COR-L47 (cell line): ENCODE measurements at places on chromosomes 3 and 15.
A peak's percentile ranks its signal among the peaks of the same experiment; 100 is the strongest.

DNA sequence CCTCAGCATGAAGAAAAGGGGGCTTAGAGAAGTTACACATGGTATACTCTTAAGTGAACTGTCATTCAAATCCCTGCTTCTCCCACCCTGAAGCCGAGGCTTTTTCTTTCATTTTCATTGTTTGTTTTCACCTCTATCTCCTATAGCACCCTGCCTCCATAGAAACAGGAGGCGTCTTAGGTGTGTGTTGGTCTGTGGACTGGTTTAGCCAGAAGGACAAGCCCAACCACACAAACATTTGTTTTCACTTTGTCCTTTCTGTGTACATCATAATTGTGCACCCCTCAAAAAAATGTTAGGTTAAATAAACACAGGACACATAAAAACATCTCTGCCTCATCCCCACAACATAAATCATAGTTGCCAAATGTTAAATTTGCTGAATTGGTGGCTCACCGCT, 73.3 kb upstream of the UBE2E2 start:
- DNase-seq, result peak; percentile 20

- DNase-seq, result no peak
These were observed 378.7 kb downstream of the MCTP2 start for GRCh38 chr15:94610069-94610468.

DNA sequence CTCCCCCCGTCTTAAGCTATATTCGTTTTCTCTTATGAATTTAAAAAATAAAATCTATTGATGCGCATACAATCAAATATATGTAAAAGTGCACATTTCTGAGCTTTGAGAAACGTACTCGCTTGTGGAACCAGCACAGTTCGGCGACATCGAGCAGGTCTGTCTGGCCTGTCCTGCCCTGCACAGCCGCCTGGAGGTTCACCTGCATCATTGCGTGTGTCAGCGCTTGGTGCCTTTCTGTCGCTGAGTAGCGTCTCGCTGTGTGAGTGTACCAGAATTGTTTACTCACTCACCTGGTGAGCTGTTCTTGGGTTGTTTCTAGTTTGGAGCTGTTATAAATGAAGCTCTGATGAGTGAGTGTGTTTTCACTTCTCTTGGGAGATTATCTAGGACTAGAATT, 104.0 kb downstream of the VGLL4 start:
- peak; percentile 69 for DNase-seq

- peak; percentile 52 for DNase-seq
These were observed 750 bp downstream of the PODXL2 start for GRCh38 chr3:127629467-127630403.

- no peak for DNase-seq
These were observed 1125.8 kb downstream of the SI start for GRCh38 chr3:163952499-163952898.

GRCh38 chr15:61186905-61187741, 42.0 kb downstream of the RORA start:
- DNase-seq, result no peak

DNA sequence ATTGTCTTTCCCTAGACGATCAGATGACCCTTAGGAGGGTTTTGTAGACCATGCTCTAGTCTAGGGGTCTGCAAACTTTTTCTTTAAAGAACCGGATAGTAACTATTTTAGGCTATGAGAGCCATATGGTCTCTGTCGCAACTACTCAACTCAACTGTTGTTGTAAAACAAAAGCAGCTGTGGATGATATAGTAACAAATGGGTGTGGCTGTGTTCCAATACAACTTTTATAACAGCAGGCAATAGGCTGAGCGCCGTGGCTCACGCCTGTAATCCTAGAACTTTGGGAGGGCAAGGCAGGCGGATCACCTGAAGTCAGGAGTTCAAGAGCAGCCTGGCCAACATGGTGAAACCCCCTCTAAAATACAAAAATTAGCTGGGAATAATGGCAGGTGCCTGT, 6.1 kb upstream of the CMTM6 start:
- DNase-seq, result no peak

- no peak for DNase-seq
These were observed 483.2 kb downstream of the RBMS3 start for GRCh38 chr3:29764041-29764440.

DNA sequence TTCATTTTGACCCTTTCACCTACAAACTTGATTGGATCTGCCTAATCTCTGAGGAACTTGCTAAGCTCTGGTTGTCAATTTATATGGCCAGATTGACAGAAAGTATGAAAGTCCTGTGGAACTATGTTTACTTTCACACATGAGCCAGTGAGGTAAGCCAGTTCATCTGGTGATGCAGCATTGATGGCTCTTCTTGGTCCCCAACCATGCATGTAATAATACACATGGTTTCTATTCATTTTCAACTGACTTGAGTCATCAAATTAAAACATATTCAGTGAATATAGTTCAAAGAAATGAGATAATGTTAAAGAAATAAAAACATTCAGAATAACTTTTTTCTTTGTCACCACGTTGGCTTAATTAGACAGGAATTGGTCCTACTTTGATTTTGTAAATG, 336.1 kb upstream of the THBS1 start:
- DNase-seq, result no peak

DNA sequence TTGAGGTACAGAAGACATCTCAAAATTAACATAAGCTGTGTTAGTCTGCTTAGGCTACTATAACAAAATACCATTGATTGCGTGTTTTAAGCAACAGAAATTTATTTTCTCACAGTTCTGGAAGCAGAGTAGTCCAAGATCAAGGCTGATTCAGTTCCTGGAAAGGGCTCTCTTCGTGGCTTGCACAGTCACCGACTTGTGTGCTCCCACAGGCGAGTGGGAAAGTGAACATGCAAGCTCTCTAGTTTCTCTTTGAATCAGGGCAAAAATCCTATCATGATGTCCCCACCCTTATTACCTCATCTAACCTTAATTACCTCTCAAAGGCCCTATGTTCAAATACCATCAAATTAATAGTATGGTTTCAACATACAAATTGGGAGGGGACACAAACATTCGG, 505.9 kb downstream of the ZIC1 start:
- DNase-seq, result no peak

DNA sequence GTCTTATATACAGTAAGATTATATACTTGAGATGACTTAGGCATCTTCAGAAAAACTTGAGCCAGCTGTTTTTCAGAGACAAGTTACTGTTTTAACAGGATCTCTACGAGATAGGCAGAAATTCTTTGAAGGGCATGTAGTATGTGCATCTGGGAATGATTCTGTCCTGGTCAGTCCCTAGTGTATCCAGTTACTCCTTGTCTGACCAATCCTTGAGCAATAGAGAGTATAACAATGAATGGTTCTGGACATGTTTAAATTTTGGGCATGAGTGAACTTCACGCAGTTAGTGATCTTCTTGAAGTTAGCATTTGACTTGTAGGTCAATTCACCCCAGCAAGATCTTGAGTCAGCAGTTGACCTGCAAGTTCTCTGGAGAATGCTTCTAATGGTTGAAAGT, 24.7 kb upstream of the HHLA2 start:
- DNase-seq, result no peak

- DNase-seq, result no peak
These were observed 90.6 kb downstream of the ABI3BP start for GRCh38 chr3:100902572-100902971.
